ENCODE measurements at places on chromosomes 7 and 10. TPM values are rescaled to one million over a fixed set of nuclear protein-coding genes. Genes with fewer than 3 reads are reported as not detected.
A peak's percentile ranks its signal among the peaks of the same experiment; 100 is the strongest.

GRCh38 chr7:38168890-38169570, 9.0 kb upstream of the STARD3NL start:
- DNase-seq: no peak

DNA sequence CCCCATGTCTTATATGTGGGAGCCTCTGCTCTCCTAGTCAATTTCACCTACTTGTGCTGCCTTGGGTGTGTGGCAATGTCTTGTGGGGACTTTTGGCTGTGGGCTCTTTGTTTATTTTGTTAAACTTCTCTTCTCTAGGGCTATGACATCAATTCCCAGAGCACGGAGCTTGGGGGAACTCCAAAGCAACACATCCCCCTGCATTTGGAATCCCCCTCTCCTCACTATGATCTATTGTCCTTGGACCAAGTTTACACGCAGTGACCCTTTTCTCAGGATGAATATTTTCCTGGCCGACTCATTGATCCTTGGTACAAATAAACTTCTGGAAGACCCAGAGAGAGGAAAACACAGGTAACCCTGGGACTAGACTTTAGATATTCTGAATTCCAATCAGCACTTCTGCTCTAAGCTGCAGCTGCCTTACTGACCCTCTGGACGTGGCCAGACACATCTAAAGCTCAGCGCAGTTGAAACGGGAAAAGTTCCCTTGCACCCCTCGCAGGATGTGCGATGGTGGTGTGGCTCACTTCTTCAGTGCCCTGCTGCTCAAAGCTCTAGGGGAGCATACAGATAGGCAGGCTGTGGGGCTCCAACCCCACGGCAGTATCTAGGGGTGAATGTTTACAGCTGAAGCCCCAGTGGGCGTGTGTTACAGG, 110.8 kb downstream of the TMEM178B start:
- no peak for DNase-seq

The SPDYE8 gene
- 1.1 TPM for polyA plus RNA-seq

DNA sequence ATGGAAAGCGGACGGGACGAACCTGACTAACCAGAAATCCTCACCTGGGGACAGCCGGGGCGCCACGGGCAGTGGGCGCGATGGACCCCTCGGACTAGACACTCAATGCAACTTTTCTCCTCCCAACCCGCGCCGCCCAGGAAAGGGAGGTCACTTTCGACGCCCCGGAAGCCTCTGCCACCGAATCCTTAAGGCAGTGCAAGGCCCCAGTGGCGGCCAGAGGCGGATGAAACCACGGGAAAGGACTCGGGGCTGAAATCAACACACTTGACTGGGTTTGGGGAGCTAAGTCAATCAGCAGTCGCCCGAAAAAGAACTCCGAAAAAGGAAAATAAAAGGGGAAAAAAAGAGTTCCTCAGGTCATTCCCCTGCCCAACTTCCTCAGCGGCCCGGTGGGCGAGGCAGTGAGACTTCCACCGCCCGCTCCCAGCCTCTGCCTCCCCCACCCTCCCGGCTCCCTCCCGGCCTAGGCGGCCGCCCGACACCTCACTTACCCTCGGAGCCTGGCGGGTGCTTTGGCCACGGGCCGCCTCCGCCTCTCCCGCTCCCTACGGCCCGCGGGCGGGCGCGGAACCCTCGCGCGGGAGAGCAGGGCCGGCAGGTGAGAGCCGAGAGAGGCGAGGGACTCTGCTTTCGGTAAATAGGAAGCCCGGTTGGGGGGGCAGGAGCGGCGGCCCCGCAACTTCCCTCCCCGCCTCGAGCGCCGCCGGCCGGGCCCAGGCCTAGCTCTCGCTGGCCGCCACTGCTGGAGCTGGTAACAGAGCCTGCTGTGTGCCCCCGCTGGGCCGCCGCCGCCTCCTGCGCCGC, 518 bp downstream of the WAPL start:
- peak; percentile 76 for DNase-seq

- DNase-seq: no peak
These were observed at the start of gene USP54 for GRCh38 chr10:73590881-73591799. Gene USP54, minus strand, starts transcription at chr10:73591342. Its CDS starts 15,684 bp downstream, at chr10:73575658.

- DNase-seq: peak; percentile 24
These were observed 765.6 kb upstream of the GHITM start for GRCh38 chr10:83373671-83374070.

GRCh38 chr7:2824678-2825461, 19.2 kb downstream of the GNA12 start:
- DNase-seq: no peak

- no peak for DNase-seq
These were observed 270.7 kb downstream of the PRPF18 start for GRCh38 chr10:13857451-13857850.

GRCh38 chr7:98362517-98362916, 38.4 kb downstream of the BAIAP2L1 start:
- DNase-seq: no peak

- no peak for DNase-seq
These were observed 54.1 kb downstream of the LAMB1 start for GRCh38 chr7:107948645-107949442.

GRCh38 chr7:132500727-132501440, 75.4 kb downstream of the PLXNA4 start:
- no peak for DNase-seq

GRCh38 chr7:148906707-148907498, 22.8 kb upstream of the EZH2 start:
- DNase-seq: no peak

The PRKAR2B gene
- 12.1 TPM for polyA plus RNA-seq

DNA sequence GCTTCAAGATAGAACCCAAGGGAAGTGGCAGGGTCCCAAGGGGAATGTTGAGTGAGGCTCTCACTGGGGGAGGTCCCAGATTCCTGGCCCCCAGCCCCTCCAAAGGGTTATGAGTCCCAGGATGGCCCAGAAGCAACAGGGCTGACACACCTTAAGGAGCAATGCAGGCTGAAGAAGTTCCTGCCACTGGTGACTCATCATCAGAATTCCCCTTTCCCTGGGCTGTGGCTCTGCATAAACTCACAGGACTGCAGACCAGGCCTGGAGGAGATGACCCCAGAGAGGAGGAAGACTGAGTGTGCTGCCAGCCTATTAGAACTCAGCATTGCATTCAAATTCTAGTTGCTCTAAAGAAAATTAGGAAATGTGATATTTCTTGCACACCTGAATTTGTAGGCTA, 126.7 kb downstream of the DPP6 start:
- DNase-seq: no peak

The SLC26A5 gene
- 1.3 TPM for polyA plus RNA-seq
